LHCN-M2 (cell line): ENCODE measurements at places on chromosomes 5 and 9.

DNA sequence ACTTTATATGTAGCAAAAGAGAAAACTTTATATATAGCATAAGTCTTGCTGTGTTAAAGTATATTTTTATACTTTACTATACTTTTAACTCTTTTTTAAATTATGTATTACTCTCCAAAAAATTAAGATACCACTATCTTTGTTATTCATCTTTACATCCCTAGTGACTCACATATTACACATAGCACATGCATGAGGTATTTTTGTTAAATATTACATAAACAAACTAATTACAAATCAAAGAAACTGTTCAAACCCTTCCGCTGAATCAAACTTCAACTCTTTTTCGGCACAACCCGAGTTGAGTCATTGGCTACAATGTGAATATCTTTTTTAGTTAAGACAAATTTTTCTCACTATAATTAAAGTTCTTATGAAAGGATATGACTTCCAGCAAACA is 32.1 kb downstream of the NADK2 start:
- no peak for DNase-seq

- DNase-seq = no peak
These were observed 51.8 kb downstream of the IRX2 start for GRCh38 chr5:2699686-2700085.

GRCh38 chr5:32928761-32929160 is 217.6 kb downstream of the NPR3 start:
- DNase-seq = peak; percentile 7

- DNase-seq = no peak
These were observed 31.6 kb upstream of the FST start for GRCh38 chr5:53448851-53449250.

DNA sequence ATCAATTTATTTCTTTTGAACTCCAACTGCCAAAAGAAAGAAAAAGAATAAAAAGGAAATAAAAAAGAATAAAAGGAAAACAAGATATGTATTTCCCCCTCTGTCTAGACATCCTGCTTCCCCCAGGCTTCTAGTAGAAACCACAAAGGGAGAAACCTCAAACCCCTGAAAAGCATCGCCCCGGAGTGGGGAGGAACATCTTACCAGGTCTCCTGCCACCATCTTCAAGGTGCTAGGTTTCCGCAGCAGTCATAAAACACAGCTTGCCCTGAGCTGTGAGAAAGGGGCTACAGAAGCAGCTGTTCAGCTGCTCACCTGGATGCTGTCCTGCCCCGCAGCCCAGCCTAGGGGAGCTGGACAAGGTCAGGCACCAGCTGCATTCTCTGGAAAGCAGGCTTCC is 487.7 kb downstream of the GADD45G start:
- DNase-seq = no peak

DNA sequence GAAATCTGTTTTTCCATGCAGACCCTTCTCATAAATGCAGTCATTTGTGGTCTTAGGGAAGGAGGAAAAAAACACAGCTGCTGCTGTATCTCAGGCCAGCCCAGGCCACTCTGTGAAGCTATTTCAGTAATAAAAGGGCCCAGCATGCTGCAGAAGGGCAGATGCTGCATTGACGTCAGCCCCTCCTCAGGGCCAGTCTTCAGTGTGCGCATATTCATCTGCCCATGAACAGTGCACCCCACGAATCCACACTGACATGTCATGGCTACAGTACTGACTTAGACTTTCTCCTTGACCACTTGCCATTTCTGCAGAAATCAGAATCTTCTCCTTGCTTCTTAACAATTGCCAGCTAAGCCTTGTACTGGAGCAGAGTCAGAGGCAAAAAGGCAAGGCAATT is 304.7 kb downstream of the GABRG2 start:
- peak; percentile 20 for DNase-seq

DNA sequence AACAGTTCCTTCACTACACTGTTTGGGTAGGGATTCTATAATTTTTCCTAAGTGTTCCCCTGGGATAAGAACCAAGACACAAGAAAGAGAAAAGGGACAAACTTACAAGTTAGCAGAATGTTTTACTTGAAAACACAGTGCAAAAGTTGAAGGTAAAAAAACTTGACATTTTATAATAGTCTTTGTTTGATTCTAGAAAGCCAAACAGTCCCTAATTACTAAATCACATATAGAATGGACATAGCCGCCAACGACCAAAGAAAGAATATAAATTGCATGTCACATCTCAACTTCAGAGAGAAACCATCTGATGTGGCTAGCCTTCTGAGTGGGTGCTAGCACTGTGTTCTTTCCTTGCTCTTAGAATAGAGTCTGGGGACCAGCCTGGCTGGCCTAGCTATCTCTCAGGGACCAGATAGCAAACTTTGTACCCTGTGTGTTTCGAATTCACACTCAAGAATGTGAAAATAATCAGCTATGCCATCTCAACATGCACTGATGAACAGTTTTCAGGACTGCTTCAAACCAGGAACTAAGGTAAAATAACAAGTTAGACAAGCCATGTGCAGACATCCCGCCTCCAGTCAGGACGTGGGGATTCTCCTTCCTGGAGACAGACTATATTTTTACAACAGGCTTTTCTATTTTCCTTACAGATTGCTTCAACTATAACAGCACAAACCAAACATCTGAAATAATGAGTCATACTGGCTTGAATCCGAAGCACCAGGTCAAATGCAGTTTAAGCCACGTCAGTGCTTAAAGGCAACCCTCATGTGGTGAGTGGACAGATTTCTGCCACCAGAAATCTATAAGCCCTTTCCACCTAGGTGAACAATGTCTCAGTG is 53.7 kb downstream of the LHFPL2 start:
- DNase-seq = peak; percentile 96

- no peak for DNase-seq
These were observed 29.4 kb downstream of the FAM240B start for GRCh38 chr9:38690574-38690973.

GRCh38 chr5:113147101-113147508 is 170.5 kb downstream of the DCP2 start:
- peak; percentile 88 for DNase-seq

DNA sequence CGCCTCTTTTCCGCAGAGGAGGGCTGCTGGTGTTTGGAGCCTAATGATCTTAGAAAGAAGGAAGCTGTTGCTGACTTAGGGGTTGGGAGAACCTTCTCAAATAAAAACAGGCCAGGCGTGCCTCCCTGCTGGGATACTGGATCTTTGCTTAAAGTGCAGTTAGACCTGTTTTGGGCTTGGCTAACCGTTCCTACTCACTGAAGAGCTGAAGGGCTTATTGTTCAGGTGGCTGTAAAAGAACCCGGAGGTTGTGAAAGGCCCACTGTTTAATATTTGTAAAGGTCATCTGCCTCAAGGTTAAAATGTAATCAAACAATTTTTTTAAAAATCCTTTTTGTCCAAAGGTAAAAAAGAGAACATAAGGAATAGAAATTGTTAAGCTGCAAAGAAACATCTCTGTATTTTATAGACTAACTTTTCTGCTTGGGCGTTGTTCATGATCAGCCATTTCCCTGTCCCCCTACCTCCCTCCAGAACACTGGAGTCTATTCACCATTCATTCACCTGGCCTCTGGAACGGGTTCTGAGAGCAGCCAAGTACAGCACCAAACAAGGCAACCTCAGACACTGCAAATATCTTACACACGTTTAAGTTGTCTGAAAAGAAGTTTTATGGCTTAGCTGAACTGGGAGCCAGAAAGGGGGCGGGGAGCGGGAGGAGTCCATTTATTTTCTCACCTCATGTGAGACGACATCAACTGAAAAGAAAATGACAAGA is 18.6 kb upstream of the MTMR12 start:
- no peak for DNase-seq

DNA sequence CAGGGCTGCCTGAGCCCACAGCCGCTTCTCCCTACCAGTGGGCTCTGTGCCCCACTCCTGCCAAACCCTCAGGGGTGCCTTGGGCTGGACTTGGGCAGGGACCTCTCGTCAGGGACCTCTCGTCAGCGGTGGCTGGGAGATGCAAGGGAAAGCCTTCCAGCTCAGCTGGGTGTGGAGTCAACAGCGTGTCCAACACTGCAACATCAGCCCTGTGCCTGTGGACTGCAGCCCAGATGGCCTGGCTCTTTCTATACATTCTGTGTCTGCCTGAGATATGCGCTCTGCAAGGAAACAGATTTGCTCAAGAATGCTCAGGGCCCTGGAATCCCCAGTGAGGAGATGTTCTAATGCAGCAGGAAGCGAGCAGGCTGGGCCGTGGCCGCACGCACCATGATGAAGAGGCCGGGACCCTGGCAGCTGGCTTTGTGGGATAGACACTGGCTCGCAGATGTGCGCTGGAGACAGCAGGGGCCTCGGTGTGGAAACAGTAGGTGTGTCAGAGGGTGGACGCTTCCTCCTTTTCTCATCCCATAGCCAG is 85.0 kb upstream of the COL5A1 start:
- no peak for DNase-seq

- DNase-seq = peak; percentile 54
These were observed 2.8 kb upstream of the RICTOR start for GRCh38 chr5:39076757-39077728.

DNA sequence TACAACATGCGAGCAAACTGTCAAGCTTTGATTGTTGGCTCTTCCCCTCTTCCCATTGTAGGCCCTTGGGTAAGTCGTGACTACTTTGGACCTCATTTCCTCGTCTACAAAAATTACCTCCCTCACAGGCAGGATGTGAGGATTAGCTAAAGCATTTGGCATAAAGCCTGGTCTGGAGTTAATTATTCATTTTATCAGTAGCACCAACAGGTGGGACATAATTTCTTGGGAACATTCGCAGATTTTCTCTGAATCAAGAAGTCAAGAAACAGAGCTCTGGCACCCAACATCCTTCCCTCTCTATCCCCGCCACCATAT is 39.9 kb upstream of the SEMA6A start:
- no peak for DNase-seq
